ENCODE measurements at places on chromosomes 7 and 10.

DNA sequence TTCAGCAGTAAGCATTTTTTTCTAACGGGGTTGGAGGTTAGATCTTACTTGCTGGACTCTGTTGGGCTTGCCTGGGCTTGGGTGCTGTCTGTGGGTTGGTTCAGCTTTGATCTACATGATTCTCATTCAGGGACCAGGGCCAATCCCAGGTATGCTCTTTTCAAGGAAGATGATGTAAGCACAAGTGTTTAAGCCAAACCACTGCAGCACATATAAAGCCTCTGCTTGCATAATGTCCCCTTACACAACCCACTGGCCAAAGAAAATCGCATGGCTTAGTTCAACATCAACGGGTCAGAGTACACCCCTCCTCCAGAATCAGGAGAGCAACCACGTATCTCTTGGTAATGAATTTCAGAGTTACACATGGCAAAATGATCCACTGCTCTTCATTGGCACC, 83.9 kb downstream of the DNAJB9 start:
- no peak for DNase-seq

DNA sequence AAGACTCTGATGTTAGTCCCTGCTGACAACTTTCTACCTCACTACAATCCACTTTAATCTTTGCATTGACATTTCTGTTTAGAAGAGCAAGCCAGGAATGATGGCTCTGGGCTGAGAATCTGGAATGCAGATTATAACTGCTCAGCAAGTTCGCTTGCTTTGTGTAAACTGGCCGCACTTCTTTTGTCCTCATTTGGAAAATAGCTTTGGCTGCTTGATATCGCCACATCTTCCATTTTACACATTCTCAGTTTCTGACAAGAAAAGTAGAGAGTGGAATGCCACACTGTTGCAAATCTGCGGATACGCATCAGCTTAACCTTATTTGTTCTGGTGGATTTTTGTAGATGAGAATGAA, 429.8 kb downstream of the KCNMA1 start:
- DNase-seq, result no peak

DNA sequence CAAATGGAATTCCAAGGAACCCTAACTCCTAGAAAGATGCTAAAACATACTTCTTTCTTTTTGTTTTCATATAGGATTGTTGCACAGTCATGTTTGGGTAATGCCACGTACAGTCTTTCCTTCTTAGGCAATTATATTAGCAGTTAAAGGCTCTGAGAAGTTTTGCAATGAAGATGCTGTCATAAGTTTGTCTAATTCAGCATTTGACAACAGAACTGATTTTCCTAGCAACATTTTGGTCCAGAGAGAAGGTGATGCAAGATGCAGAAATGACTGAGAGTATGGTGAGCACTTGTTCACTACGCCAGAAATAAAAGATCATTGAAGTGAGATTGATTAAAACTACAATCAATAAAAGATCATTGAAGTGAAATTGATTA, 184.0 kb upstream of the PLXNA4 start:
- no peak for DNase-seq

DNA sequence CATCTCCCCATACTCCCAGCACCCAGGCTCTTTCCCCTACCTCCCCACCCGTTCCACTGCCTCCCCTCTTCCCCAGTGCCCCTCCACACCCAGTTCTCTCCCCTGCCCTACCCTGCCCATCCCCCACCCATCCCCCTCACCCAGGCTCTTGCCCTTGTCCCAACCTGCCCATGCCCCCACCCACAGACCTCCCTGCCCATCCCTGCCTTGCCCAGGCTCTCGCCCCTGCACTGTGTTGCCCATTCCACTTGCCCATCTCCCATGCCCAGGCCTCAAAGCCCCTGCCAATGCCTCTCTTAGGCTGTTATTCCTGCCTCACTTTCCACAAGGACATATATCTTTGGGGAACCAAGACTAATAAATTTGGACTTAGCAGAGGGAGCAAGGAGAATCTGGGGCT, 262.6 kb upstream of the CXCL12 start:
- DNase-seq, result no peak

DNA sequence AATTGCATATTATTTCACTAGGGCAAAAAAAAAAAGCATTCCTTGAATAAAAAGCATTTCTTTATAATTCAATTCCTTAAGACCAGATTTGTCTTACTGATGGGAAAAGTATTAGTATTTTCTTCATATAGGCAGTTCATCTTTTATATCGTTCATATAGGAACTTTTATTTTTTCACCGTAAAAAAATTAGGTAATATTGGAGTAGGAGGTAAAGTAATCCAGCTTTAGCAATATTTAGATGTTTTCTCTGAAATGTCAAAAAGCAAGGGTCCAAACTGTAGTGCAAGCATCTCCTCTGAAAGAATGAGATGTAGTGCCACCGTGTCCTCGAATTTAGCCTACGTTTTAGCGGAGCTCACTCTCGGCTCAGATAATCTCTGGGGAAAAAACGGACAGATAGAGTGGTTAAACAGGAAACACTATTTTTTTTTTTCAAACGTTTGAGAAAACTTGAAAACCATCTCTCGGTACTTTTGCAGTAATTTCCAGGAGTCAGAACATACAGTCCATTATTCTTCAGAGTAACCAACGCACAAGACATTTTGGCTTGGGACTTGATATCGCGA, 5.5 kb upstream of the SPAG6 start:
- no peak for DNase-seq

- no peak for DNase-seq
Observed at GRCh38 chr7:155648752-155649339, 4.4 kb downstream of the RBM33 start.

GRCh38 chr10:70403483-70404035, 386 bp upstream of the EIF4EBP2 start:
- DNase-seq, result no peak

GRCh38 chr7:123500878-123501489, 33.4 kb downstream of the IQUB start:
- DNase-seq, result no peak

DNA sequence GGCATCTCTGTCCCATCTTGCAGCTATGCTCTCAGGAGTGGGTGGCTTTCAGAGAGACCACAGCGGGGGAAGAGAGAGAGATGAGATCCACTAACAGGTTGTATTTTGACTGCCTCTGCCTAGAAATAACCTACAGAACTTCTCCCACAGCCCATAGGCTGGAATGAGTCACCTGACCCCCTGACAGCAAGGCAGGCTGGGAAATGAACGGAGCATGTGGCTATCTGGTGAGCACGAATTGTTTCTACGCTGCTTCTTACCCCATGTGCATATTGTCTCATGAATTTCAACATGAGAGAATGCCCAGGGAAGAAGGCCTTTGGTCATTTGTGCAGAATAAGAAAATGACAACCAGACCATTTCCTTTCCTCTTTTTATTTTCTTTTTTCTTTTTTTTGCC, 151.3 kb downstream of the SNX10 start:
- DNase-seq, result no peak

DNA sequence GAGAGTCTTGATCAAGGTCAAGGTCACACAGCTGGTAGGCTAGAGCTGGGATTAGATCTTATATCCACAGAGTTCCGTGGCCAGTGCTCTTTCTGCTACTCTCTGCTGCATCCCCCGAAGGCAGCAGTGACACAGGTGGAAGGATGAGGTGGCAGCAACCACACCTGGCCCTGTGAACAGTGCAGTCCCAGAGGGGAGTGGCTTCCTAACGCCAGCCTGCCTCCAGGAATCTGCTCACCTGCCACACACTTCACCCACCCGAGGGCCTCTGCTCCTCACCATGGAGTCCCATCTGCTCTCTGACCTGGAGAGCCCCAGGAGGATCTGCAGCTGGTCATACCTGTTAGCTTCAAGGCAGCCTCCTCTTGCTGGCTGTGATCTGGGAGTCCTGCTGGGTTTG, 484.2 kb downstream of the PLXNA4 start:
- no peak for DNase-seq

DNA sequence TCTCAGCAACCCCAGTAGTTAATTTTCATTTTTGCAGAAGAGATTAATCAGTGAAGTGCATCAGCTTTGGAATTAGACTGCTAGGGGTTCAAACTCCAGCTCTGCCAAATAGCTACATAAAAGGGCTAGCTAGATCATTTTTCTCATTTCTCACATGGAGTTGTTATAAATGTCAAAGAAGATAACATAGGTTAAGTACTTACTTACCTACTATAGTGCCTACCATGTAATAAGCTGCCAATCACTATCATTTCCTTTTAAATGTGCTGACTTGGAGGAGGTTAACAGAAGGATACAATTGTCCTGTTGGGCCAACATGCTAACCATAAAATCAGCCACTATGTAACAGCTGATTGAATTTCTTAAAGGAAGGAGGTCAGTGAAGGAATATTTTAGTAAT, 40.7 kb downstream of the KDM7A start:
- no peak for DNase-seq

GRCh38 chr10:51308116-51308515, 233.8 kb downstream of the PRKG1 start:
- DNase-seq, result no peak

DNA sequence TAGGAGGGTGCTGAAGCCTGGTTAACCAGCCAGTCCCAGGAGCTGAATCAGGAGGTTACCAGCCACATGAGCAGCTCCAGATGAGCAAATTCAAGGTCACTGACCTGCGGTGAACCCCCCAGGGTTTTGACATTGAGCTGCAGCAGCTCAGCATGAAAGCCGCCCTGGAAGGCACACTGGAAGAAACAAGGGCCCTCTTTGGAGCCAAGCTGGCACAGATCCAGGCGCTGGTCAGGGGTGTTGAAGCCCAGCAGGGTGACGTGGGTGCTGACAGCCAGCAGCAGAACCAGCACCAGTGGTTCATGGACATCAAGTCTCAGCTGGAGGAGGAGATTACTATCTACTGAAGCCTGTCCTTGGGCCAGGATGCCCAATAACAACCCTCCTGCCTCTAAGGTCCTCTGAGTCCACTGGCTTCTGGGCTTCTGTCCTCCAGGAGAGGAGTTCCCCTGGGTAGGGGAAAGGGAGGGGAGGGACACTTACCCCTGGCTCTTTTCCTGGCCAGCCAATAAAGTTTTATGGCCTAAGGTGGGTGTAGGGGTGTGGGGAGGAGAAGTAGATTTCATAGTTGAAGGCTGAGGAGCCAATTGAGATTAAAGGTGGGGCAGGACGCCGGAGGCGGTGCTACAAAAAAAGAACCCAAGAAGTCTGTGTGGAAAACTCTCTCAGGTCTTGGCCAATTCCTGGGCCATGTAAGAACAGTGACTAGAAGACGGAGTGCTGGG, 29.4 kb upstream of the ATOH7 start:
- no peak for DNase-seq

GRCh38 chr10:38730076-38730475, 635.9 kb downstream of the ZNF37A start:
- DNase-seq, result no peak

- no peak for DNase-seq
Observed at GRCh38 chr7:94351703-94352102, 43.0 kb upstream of the COL1A2 start.

GRCh38 chr10:100739517-100740368, 5.6 kb upstream of the PAX2 start:
- DNase-seq, result peak; percentile 90

GRCh38 chr7:16278167-16278787, 143.1 kb downstream of the CRPPA start:
- DNase-seq, result no peak
